Epithelial cell of proximal tubule (primary cell): ENCODE measurements at places on chromosomes 3 and 15. TPM values are rescaled to one million over a fixed set of nuclear protein-coding genes. Genes with fewer than 3 reads are reported as not detected.

SLC22A14 gene
- not detected in 2 replicates for total RNA-seq

DNA sequence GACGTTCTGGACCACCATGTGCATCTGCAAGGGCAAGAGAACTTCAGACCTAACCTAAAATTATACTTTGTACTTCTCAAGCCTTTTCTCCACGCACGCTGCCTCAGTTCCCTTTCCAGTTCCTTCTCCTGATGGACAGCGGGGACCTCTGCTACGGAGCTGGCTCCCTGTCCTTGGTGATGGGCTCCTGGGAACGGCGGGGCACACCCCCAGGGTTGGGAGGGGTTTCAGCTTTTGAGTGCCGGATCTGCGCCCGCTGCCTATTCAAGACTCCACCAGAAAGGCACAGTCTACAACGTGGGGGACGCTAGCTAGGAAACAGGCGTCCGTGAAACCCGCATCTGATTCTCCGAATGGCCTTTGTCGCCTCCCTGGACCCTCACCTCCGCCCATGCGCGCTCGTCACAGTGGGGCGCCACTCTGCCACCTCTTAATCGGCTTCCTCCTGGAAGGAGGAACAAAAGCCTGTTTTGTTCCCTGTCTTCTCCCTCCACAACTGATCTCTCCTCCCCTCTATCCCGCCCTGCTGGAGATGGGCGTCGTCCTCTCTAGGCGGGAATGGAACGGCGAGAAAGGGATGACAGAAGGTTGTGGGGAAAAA is 2.2 kb downstream of the GPR149 start:
- DNase-seq: no peak

SEMA3G gene
- total RNA-seq: 0.43 and 5.1 TPM in 2 replicates

SCAMP5 gene
- total RNA-seq: 4.7 and 19.5 TPM in 2 replicates

P2RY13 gene
- not detected in 2 replicates for total RNA-seq

- DNase-seq: no peak
Measured at GRCh38 chr3:100412912-100413590, 11.7 kb downstream of the LNP1 start.

DNA sequence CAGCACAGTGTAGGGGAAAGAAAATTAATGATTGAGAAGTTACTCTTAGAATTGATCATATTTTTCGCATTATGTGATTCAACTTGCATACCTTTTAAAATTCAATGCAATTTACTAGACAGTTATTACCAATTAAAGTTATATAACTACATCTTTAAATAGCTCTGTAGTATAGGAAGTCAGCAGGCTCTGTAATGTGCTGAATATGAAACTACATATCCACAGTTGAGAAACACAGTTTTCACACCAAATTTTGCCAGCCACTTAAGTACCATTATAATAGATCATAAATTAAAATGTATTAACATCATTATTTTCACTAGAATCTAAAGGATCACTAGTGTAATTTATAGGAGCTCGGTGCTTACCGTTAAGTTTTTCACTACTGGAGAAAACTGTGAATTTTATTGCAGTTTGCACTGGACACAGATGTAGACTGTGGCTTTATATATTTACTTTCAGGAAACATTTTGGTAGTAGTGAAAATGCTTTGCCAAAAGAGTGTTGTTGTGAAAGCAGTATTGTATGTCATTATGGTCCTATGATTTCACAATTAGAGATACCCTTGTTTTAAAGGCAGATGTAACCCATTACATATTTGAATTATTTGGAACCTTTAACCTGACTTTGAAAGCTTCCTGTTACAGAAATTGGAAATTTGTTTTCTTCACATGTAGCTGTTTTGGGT is 113.6 kb downstream of the PLCL2 start:
- DNase-seq: no peak

- no peak for DNase-seq
Measured at GRCh38 chr3:19348500-19348899, 200.2 kb downstream of the KCNH8 start.

KLHL6 gene
- not detected in 2 replicates for total RNA-seq

DNA sequence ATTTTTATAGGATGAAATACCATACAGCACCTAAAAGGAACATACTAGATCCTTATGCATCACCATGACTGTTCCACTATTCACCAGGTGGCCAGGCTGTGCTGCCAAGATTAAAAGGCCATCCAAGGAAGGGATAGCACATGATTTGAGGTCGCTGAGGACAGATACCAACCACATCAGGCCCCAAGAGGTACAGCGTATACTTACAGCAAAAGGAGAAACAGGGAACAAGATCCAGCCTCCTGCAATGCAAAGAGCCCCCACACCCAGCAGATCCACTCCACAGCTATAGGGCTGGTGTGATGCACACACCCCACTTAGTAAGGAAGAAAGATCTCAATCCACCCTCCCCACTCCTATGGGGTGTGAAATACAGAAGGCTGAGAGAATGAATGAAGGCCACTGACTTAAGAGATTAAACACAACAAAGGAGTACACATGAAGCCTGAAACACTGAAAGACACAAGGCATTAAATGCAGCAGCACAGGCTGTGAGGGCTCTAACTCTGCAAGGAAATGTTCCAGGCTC is 32.0 kb upstream of the ZNF445 start:
- no peak for DNase-seq

GREM1 gene
- total RNA-seq: 4.0 and 15.9 TPM in 2 replicates

IL17RB gene
- total RNA-seq: 1.7 and 2.5 TPM in 2 replicates

FOXB1 gene
- not detected in 2 replicates for total RNA-seq

GRCh38 chr3:13167829-13168228 is 94.6 kb upstream of the IQSEC1 start:
- DNase-seq: no peak

ADAMTS7 gene
- 7.7 and 10.5 TPM in 2 replicates for total RNA-seq

- no peak for DNase-seq
Measured at GRCh38 chr3:51686512-51687215, 15.6 kb downstream of the TEX264 start.

DNA sequence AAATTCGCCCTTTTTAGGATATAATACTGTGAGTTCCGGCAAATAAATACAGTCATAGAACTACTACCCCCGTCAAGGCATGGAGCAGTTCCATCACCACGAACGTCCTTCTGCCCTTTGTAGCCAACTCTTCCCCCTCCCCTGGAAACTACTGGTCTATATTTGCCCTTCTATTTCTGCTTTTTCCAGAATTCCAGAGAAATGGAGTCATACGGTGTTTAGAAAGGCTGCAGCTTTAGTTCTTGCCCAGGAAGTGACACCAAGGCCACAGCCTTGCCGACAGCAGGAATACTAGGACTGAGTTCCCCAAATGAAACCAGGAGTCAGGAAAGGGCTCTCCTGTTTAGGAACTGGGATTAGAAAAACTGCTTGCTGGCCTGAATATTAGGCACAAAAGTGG is 291.2 kb downstream of the FAM43A start:
- DNase-seq: no peak

DNA sequence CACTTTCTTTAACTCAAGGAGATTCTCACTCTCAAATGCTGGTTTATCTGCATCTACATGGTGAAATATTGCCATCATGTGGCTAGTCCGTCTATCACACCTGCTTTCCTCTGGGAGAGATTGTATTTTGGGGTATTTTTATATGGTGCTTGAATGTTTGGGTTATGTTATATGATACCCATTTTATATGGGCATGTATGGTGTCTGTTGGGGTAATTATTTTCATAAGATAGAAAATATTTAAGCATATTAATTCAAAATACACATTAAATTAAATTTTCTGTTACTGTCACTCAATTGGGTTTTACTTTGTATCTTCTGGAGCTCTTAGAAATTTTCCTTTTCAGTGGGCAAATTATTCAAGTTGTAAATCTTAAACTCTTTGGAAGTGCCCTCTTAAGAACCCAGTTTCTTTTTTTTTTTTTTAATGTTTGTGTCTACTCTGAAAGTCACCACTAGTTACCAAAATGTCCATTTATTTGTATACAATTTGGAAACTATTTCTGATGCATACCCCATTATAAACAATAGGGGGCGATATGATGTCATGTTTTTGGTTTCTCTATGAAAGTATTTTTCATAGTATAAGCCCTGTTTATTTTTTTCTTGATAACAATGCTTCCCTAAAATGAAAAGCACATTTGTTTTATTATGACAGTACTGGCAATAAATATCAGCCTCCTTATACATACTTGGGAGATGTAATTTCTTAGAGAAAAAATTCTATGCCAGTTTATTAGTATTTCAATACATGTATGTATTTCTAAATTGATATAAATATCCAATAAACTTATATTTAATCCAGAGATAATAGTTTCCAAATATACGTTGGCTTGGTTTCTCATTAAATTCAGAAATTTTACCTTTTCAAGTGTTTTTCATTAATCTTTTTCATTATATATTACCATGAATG is 36.1 kb upstream of the PLSCR5 start:
- DNase-seq: no peak

- no peak for DNase-seq
Measured at GRCh38 chr15:62909257-62909656, 133.3 kb upstream of the TPM1 start.

GRCh38 chr15:77023576-77024272 is 28.8 kb downstream of the PSTPIP1 start:
- no peak for DNase-seq

DNA sequence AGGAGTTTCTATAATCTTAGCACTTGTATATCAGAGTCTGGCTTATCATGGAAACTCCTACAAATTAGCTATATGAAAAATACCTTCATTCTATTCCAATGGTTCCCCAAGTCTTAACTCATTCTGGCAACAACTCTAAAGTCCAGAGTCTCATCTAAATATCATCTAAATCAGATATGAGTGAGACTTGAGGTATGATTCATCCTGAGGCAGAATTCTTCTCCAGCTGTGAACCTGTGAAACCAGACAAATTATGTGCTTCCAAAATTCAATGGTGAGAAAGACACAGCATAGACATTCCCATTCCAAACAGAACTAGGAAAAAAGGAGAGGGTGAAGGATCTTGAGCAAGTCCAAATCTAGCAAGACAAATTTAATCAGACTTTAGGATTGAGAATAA is 138.8 kb downstream of the THRB start:
- DNase-seq: no peak

ZKSCAN7 gene
- 3.5 and 5.7 TPM in 2 replicates for total RNA-seq

MKRN3 gene
- total RNA-seq: 0.81 TPM in 1 of 2 replicates, not detected in the other

DNA sequence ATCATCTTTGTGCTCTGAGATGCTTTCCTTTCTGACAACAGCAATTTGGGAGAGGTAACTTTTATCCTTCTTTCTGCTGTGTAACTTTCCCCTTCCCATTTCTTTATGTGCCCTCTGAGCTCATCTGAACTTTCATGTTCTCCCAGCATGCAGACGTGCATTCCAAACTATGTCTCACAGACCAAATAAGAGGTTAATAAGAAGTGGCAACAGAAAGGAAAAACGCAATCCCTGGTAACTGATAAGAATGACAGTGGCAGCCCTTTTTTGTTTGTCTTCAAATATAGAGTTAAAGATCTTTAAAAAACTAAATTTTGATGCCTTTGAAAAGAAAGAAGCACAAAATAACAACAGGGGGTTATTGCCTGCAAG is 533.4 kb downstream of the FOXP1 start:
- no peak for DNase-seq

GRCh38 chr3:112730210-112730609 is 89.3 kb upstream of the CCDC80 start:
- DNase-seq: no peak

- no peak for DNase-seq
Measured at GRCh38 chr15:77506311-77507142, 85.8 kb downstream of the HMG20A start.

DNA sequence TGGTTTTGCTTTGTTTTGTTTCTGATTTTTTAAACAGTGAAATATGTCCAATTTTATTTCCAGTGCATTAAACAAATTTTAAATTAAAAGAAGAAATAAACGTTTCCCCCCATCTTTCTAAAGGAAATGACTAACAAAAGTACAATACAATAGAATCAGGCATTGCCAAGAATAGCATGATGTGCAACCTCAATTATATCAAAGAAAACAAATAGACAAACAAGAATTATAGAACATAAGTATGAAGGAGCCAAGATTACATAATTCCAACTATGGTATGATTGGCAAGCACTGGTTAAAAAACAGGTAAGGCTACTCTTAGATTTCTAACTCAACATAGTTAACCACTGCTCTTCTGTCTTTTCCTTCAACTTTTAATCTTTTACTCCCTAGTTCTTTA is 26.4 kb downstream of the TIGIT start:
- no peak for DNase-seq

DNA sequence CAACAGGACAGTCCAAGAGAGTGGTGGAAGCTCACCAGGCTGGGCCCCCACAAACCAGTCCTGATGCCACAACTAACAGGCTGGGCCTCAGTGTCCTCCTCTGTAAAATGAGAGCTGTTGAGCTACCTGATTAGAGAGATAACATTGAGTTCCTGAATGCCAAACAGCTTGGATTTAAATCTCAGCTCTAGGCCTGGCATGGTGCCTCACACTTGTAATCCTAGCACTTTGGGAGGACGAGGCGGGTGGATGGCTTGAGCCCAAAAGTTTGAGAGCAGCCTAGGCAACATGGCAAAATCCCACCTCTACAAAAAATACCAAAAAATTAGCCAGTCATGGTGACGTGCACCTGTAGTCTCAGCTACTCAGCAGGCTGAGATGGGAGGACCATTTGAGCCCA is 20.1 kb upstream of the TMCC1 start:
- no peak for DNase-seq

GRCh38 chr3:122076491-122077292 is 21.5 kb downstream of the CD86 start:
- DNase-seq: no peak

- no peak for DNase-seq
Measured at GRCh38 chr15:80732818-80733217, 37.7 kb downstream of the ABHD17C start.

STXBP5L gene
- not detected in 2 replicates for total RNA-seq

DNA sequence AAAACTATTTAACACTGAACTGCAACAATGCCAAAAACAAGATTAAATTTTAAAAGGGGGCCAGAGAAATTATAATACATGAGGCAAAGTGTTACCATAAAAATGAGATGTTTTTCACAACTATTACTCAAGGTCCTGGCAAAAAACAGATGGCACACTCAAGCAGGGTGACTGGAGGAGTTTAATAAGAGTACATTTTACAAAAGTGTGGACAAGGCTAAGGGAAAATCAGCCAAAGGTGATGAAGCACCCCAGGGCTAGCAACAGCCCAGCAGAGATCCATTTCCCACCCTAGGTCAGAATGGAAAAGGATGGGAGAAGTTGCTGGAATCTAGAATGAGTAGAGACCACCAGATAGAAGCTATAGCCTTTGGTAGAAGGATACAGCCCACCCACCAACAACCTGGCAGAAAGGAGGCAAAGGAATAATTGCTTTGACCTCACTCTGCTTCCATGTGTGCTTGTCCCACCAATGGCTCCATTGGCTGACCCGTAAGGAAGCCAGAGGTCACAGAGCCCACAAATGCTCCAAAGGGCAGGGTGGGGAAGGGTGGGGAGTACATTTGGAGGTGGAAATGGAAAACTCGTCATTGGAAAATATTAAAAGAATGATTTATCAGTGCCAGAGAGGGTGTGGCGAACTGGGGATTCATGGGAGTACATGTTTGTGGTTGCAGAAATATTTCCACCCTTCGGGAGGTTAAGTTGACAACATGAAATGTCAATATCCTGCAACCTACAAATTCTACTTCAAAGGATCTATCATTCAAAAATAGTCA is 161.0 kb upstream of the UBE2E2 start:
- no peak for DNase-seq
